ENCODE measurements at places on chromosomes 7 and 10. TPM values are rescaled to one million over a fixed set of nuclear protein-coding genes. Genes with fewer than 3 reads are reported as not detected.

GRCh38 chr7:126535176-126535575 is 717.6 kb downstream of the GRM8 start:
- DNase-seq = no peak

DNA sequence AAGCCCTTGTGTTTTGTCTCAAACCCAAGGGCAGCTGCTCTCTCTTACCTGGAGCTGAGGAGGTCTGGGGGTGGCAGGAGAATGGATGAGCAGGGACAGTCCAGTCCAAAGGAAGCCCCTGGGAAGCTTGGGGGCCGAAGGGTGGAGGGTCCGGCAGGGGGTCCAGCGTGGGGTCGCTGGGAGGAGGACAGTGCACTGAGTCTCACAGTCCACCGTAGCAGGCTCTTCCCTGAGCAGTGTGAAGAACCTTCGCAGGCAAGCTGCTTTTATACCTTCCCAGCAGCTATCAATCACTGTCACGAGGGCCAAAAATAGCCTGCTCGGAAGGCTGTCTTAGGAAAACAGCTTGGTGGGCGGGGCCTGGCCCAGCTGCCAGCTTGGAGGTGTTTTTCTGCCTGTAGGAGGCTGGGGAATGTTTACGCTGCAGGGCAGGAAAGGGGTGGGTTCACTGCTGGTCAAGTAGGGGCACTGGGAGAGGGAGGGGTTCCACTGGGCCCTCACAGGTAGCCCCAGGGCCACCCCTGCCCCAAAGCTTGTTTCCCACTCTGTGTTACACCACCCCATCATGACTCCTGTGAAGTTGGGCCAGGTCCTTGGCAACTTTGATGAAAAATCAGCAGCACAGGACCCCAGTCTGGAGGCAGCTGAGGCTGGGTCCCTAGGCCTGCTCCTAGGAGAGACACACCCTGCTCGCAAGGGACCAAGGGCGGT is at the start of gene DEPP1:
Gene DEPP1 (minus strand): TSS at position 240 of the 711 bp plus-strand sequence. CDS start 779 bp downstream, outside the sequence.
- DNase-seq = peak; percentile 94

DNA sequence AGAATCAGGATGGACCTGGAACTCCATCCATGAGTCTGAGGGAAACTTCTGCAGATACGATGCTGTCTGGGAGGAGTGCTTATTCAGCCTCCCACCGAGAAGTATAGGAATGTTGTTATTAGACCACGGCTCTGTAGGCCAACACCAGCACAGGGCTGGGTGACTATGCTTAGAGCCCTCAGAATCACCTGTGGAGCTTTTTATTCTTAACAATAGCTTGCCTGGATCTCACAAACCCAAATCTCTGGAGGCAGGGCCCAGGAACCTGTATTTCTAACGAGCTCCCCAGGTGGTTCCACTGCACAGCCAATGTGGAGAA is 55.6 kb upstream of the ARID5B start:
- DNase-seq = no peak

GRCh38 chr7:136234040-136234439 is 256.9 kb upstream of the MTPN start:
- no peak for DNase-seq

- no peak for DNase-seq
Measured at GRCh38 chr7:25807086-25807611, 344.8 kb upstream of the NFE2L3 start.

- no peak for DNase-seq
Measured at GRCh38 chr10:12042409-12042796, 206 bp downstream of the UPF2 start.

DNA sequence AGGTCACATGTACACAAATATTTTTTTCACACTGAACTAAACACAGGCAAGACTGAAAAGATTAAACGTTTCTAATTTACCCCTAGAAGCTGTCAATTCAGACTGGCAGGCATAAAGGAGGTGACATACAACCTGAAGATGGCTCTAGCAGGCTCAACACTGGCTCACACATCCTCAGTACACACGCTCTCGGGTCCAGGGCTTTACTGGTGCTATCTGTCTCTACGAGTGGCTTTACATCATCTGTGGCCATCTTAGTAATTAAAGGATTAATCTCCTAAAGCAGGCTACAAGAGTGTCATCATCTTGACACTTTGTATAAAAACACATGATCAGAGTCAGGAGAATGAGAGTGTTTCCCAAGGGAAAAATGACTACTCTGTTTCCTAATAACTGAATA is 57.3 kb downstream of the COPG2 start:
- DNase-seq = no peak

GRCh38 chr7:4054158-4054557 is 627.9 kb upstream of the FOXK1 start:
- no peak for DNase-seq

DNA sequence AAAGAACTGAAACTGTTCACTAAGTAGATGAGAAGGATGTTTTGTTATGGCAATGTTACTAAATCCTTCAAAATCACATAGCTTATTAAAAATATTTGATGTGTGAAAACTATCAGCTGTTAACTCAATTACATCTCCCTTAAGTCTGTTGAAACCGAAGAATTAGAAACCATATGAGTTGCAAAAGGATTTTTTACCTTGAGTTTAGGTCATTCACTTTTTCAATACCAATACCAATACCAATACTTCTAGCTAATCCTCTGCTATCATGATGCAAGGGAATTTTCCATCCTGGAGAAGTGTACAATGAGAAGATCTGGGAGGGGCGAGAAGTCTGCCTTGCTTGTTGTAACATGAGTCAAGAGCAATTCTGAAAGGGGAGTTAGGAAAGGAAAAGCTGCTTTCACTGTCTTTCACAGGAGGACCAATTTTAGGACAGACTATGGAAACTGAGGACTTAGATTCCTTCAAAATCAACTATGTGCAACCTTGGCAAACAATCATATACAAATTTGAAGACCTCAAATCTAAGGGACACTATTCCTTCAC is 199.7 kb downstream of the IMMP2L start:
- no peak for DNase-seq

The FAM200A gene
- 3.2 TPM for total RNA-seq

GRCh38 chr10:125329056-125329455 is 168.7 kb upstream of the CTBP2 start:
- no peak for DNase-seq
